ENCODE measurements at places on chromosomes 5 and 9.

DNA sequence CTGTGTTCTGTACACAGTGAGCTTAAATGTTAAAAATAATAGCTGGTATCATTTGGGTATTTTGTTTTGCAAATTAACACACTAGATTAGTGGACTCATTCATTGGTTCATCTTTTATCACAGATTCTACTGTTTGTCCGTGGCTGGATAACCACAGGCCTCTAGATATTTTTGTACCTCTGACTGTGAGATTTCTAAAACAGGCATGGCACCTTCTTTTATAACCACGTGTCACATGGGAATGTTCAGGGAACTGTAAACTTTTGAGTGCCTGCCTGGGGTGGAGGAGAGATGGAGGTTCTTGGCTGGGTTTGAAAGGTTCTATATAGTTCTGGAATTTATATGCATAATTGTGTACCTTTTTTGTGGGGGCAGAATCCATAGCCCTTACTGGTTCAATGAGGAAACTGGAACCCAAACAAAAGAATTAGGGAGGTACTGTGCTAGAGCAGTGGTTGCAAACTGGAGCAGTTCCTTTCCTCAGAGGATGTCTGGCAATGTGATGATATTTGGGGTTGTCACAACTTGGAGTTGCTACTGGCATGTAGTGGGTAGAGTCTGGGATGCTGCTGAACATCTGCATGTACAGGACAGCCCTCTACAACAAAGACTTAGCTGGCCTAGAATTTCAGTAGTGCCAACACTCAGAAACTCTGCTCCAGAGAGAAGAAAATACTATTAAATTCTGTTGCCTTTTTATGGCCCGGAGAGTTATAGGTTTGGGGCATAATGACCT, 16.9 kb downstream of the TLE4 start:
- no peak for DNase-seq

- no peak for DNase-seq
Observed at GRCh38 chr5:143676802-143677201, 135.2 kb upstream of the HMHB1 start.

DNA sequence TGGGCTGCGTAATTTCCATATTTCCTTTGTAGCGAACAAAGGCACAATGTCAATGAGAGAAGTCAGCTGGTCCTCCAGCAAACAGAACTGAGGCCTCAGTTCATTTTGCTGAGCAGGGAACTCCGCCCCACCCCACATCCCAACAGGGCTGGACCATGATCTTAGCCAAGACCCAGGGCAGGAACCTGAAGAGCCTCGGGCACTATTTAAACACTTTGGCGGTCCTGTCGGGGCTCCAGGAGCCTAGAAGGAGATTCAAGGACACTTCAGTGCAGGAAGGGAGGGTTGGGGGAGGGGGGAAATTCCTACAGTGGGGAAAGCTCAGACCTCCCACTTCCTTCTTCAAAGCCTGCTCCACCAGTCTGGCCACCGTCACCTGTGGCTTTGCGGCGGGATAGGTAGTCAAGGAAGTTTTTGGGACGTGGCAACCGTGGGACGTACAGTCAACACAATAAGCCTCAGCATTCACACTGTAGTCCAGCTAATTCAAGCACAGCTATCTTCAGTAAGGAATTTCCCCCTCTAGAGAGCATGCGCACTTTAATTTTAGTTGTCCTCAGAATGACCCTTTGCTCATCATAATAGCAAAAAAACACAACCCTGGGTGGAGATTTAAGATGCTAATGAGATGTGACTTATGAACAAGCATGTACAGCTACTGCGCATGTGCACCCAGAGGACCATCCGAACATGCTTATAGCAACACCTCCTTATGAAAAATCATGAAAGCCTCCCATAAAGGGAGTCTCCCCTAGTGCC, 30.9 kb downstream of the S1PR3 start:
- DNase-seq = no peak

GRCh38 chr9:98315551-98316060, 60.2 kb upstream of the TBC1D2 start:
- peak; percentile 86 for DNase-seq

GRCh38 chr5:164277720-164278119, 772.3 kb downstream of the MAT2B start:
- no peak for DNase-seq

- no peak for DNase-seq
Observed at GRCh38 chr5:153953411-153953810, 85.3 kb downstream of the FAM114A2 start.

DNA sequence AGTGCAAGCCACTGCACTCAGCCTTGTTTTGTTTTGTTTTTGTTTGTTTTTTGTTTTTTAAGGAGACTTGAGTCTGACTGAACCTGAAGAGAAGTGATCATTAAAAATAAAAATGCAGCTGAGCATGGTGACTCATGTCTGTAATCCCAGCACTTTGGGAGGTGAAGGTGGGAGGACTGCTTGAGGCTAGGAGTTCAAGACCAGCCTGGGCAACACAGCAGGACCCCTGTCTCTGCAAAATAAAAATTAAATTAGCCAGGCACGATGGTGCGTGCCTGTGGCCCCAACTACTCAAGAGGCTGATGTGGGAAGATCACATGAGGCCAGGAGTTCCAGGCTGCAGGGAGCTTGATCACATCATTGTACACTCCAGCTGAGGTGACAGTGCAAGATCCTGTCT, 6.2 kb downstream of the SLC1A1 start:
- no peak for DNase-seq

- DNase-seq = no peak
Observed at GRCh38 chr9:91164724-91165520, 196.8 kb downstream of the AUH start.

DNA sequence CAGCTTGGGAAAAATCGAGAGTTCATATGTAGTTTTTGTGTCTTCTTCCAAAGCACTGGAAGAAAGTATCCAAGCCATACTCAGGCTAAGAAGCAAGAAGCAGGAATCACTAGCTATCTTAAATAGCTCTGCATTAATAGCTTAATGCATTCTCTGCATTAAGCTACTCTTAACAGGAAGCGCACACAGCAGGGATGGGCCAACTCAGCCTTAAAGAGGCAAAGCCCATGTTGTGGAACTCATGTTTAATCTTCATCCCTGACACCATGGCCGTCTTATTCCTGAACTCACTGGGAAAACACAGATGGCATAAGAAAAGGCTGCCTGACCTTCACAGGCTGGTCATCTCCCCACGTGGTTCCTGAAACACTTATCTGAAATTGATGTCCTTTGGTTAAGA, 18.7 kb upstream of the ICE1 start:
- peak; percentile 2 for DNase-seq

- no peak for DNase-seq
Observed at GRCh38 chr9:2424619-2425033, 197.0 kb upstream of the VLDLR start.

- DNase-seq = no peak
Observed at GRCh38 chr5:135009736-135010501, 24.1 kb downstream of the PITX1 start.

GRCh38 chr9:110828264-110828663, 159.7 kb downstream of the MUSK start:
- DNase-seq = no peak

Measured in cerebellar cortex (tissue), 1 donor.